ENCODE measurements at places on chromosomes 5 and 9.

DNA sequence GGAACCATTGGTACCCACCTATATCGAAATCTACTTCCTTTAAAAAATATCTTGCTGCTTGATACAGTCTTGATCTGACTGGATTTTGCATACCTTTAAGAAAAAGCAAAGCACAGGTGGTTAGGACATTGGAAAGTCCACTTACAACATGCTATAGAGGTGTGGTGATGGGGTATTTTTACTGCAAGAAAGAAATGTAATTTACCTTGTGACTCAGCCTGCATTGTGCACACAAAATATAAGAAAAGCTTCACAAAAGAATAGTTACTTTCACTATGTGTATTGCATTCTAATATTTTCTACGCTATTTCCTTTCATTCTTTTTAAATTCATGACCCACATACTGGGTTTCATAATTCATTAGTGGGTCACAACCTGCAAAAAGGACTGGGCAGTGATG is 236.2 kb upstream of the RASEF start:
- DNase-seq, result no peak

DNA sequence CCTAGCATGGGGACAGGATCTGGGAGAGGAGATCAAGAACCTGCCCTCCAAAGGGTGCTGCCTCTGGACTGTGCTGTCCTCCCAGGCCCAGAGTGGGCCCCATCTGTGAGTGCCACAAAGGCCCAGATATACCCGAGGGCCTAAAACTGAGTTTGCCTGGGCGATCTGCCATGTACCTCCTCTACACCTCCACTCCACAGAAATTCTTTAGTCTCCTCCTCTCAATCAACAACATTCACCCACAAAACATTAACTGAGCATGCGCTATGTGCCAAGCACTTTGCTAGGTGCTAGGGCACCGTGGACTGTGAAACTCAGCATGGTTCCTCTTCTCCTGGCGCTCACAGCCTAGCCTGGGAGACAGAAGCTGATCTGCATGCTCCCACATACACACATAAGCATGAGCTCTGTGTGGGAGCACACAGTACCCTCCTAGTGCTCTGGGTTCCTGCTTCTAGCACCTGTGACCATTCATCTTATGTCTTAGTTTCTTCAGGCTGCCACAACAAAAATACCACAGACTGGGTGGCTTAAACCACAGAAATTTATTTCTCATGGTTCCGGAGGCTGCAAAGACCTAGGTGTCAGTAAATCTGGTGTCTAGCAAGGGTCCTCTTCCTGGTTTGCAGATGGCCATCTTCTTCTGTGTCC is 82.0 kb upstream of the FSTL4 start:
- DNase-seq, result no peak

DNA sequence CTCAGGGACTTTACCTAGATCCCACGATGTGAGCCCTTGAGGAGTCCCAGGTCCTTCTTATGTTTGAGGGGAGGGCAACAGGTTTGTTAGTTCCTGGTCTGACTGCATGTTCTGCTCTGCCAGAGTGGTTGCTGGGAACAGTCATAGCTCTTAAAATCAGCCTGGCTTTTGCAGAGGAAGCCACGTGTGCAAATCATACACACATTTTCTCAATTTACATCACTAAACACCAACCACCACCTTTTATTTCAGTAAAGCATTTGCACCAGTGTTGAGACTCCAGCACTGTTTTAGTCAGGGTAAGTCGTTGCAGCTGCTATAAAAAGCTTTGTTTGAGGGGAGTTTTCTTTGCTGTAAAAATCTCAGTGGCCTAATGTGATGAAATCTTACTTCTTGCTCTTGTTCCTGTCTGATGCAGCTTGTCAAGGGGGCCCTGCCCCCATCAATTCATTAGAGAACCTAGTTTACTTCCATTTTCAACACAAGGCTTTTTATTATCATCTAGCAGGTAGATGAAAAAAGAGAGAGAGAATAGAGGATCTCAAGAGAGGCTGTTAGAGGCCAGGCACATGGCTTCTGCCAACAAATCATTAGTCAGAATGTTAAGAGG is 70.3 kb upstream of the VCAN start:
- no peak for DNase-seq

DNA sequence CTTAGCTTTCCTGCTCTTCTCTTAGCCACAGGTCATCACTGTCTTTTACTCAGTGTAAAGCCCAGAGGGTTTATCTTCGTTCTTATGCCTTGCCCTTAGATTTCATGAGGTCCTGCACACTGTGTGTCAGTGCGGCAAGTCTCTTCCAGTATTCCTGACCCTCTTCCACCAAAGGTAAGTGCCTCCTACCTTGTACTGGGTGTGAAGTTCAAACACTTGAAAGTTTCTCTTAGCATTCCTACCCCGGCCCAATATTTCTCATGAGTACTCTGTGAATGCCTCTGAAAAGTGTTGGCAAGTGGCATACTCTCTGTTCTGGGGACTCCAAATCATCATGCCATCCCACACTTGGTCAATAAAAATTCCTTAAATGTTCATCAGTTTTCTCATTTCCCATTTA is 37.4 kb downstream of the FBXO4 start:
- DNase-seq, result no peak

- no peak for DNase-seq
Observed at GRCh38 chr9:133618726-133619125, 9.5 kb upstream of the FAM163B start.

- no peak for DNase-seq
Observed at GRCh38 chr9:99475401-99476065, 253.5 kb downstream of the SEC61B start.

DNA sequence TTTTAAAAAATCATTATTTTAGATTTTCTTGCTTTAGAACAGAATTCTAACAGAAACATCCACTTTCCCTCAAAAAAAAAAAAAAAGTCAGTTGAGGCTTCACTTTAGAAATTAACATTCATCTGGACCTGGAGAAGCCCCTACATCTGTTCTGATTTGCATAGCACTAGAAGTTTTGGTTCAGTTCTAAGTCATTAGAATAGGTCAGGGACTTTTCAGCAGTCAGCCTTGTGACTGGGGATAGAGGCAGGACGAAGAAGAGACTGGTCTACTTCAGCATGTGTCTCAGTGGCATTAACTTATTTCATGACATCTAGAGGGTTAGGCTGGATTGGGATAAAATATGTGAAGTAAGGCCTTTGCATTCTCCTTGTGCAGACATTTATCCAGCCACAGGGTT is 215.8 kb upstream of the DAB2 start:
- no peak for DNase-seq

DNA sequence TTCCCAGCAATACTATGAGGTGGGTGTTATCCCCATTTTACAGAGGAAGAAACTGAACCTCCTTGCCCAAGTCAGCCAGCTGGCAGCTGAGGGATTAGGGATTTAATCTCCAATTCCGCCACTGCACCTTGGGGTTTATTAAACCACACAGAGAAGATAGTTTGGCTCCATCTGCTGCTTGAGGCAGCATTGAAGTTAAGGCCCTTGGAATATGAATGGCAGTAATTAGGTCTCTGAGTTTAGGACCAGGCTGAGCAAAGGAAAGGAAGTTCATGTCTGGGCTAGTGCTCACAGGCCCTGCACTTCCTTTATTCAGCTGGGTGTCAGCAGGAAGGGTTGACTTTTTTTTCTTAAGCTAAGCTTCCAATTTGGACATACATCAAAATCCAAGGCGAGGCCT is 86.9 kb upstream of the GDNF start:
- no peak for DNase-seq

- DNase-seq, result no peak
Observed at GRCh38 chr5:172554562-172554961, 86.5 kb upstream of the NEURL1B start.

DNA sequence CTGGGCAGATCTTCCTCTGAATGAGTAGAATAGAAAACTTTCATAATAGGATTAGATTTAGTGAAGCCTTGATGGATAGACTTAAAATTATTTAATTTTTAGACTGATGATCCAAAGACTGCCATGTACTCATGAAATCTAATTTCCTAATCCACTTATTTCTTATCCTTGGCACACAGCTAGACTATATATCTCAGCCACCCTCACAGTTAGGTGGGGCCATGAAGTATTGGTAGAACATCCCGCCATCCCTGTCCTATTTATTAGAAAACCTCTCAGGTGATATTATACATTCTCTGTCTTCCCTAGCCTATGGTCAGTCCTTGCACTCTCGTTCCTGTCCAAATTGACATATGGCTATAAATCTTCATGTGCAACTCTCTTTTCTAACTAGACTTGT is 110.9 kb downstream of the FAM170A start:
- DNase-seq, result no peak

DNA sequence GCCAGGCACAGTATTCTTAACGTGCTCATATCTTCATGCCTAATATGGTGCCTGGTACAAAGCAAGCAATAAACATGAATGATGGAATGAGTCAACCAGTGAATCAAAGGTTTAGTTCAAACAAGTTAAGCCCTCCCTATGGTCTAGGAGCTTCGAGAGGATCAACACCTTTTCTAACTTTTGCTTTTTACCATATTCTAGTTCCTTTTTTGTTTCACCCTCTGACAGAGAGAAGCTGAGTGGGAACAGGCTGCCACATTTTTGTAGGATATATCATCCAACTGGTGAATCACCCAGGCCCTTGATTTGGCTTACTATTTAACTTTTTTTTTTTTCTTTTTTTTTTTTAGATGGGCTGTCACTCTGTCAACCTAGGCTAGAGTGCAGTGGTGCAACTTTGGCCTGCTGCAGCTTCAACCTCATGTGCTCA is 39.3 kb upstream of the TNC start:
- DNase-seq, result no peak

DNA sequence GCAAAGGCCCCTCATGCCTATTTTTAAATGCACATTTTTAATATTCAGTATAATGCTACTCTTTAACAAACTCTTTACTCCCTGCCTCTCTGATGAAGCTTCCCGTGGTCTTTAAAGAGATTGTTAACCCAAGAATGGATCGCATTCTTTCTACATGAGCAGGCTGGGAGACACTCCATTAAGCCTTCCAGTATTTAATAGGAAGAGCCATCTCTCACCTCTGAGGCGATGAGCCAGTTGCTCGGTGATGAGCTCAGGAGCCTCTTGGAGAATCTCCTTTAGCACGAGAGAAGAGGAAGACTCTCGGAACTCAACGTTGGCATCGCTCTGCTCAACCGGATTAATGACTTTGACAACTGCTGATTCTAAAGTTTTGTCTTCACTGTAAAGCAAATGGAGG is 59.6 kb downstream of the PRUNE2 start:
- DNase-seq, result no peak

Measured in muscle of arm (tissue), 14 donors.